Transverse colon (tissue), 4 donors: ENCODE measurements at places on chromosomes 3 and 15. TPM values are rescaled to one million over a fixed set of nuclear protein-coding genes. Genes with fewer than 3 reads are reported as not detected.

- H3K27ac ChIP-seq, result no peak overlapping the region
- no peak overlapping the region for H3K4me3 ChIP-seq
- no peaks in the 10 kb centered on the region for H3K36me3 ChIP-seq
- H3K4me1 ChIP-seq, result no peaks in the 10 kb centered on the region
- no peak for DNase-seq
Measured at GRCh38 chr15:77714555-77714954, 81.8 kb upstream of the LINGO1 start.

Gene RETNLB
- total RNA-seq, result 62.7 TPM

GRCh38 chr3:15295506-15295905 lies 36.9 kb downstream of the SH3BP5 start:
- H3K27me3 ChIP-seq, result no peaks in the 10 kb centered on the region
- no peak for DNase-seq
- no peaks in the 10 kb centered on the region for H3K36me3 ChIP-seq
- peak overlapping the region; percentile 77 for H3K27ac ChIP-seq
- peaks cover 4% of the 10 kb centered on the region for H3K4me1 ChIP-seq

Gene PPIP5K1
- 273 TPM for total RNA-seq

Gene RAB7A
- 121 TPM for total RNA-seq

DNA sequence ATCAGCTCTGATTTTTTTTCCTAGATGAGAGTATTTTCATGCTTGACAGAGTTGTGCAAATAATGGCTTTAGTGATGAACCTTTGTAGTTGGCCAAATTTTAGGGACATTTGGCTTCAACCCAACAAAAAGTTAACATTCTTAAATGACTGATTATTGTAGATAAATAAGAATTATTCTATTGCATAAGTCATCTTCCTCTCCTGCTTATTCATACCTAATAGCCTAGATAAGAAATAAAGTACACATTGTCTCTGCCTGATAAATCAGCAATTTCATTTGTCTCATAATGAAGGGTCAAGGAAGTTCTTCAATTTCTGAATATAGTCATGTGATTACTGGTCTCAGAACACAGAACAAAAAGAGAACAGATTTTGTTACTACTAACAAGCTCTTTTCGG lies 428.9 kb upstream of the IL12A start:
- no peaks in the 10 kb centered on the region for H3K27me3 ChIP-seq
- DNase-seq, result no peak
- no peak overlapping the region for H3K4me3 ChIP-seq
- H3K27ac ChIP-seq, result no peak overlapping the region

- no peak overlapping the region for H3K27ac ChIP-seq
- H3K4me1 ChIP-seq, result no peaks in the 10 kb centered on the region
- no peaks in the 10 kb centered on the region for H3K36me3 ChIP-seq
- no peak for DNase-seq
- H3K27me3 ChIP-seq, result no peaks in the 10 kb centered on the region
- H3K4me3 ChIP-seq, result no peak overlapping the region
Measured at GRCh38 chr3:72537448-72537847, 310.8 kb downstream of the SHQ1 start.

- H3K36me3 ChIP-seq, result no peaks in the 10 kb centered on the region
- no peak overlapping the region for H3K27ac ChIP-seq
- H3K4me3 ChIP-seq, result no peak overlapping the region
- no peaks in the 10 kb centered on the region for H3K27me3 ChIP-seq
- peaks cover 51% of the 10 kb centered on the region for H3K4me1 ChIP-seq
Measured at GRCh38 chr15:59369597-59369996, 3.1 kb downstream of the MYO1E start.

- no peak overlapping the region for H3K4me3 ChIP-seq
- H3K36me3 ChIP-seq, result no peaks in the 10 kb centered on the region
- peaks cover 57% of the 10 kb centered on the region for H3K4me1 ChIP-seq
- peak; percentile 52 for DNase-seq
- no peak overlapping the region for H3K27ac ChIP-seq
Measured at GRCh38 chr15:73691396-73691795, 7.2 kb downstream of the CD276 start.

Gene EAF1
- total RNA-seq, result 21.8 TPM

- no peaks in the 10 kb centered on the region for H3K4me1 ChIP-seq
- no peak for DNase-seq
Measured at GRCh38 chr3:21256932-21257331, 494.1 kb downstream of the ZNF385D start.

Gene MESP2
- total RNA-seq, result not detected

DNA sequence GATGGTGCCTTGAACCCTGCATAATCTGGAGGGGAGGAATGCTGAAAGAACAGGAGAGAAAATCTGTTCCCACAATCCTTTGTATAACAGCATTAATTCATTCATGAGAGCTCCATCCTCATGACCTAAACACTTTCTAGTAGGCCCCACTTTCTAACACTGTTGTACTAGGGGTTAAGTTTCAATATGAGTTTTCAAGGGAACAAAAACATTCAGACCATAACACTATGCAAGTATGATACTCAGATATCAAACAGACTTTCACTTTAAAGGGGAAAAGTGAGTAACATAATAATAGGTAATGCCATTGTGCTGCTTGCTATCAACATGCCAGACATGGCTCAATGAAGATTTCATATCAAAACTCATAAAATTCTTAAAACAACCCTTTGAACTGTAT lies 32.4 kb upstream of the PLSCR2 start:
- no peaks in the 10 kb centered on the region for H3K36me3 ChIP-seq
- no peaks in the 10 kb centered on the region for H3K27me3 ChIP-seq
- H3K27ac ChIP-seq, result no peak overlapping the region
- peaks cover 55% of the 10 kb centered on the region for H3K4me1 ChIP-seq
- DNase-seq, result no peak

DNA sequence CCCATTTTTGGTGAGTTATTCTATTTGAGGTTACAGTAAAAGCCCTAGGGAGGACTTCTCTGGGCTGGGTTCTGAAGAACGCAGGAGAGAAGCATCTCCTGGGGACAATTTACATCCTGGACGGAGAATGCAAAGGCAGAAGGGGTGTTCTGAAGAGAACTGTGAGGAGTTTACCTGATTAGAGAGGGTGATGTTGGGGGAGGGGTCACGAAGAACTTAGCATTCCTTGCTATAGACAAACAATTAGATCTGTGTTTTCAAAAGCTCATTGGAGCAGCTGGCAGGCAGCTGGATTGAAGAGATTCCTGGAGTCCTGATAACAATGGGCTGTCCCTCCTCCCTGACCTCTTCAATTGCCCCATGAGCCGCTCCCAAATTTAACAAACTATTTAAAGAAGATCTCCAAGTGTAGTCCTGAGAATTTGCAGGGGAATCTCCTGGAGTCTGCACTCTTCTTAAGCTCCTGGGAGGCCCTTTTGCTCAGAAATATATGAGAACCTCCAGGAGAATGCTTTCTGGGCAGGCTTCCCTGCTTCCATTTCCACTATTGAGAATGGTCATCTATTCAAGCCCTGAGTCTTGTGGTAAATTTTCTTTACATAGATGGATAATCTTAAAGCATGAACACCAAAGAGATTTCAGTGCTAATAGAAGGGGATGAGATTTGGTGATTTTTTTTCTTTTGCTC lies 55.3 kb downstream of the ARHGAP31 start:
- peaks cover 21% of the 10 kb centered on the region for H3K4me1 ChIP-seq
- peak overlapping the region; percentile 21 for H3K27ac ChIP-seq
- H3K27me3 ChIP-seq, result no peaks in the 10 kb centered on the region
- H3K4me3 ChIP-seq, result no peak overlapping the region

GRCh38 chr3:141052201-141053069 lies 1.3 kb downstream of the SPSB4 start:
- H3K4me3 ChIP-seq, result no peak overlapping the region
- peaks cover 62% of the 10 kb centered on the region for H3K27me3 ChIP-seq
- DNase-seq, result no peak
- no peak overlapping the region for H3K27ac ChIP-seq

GRCh38 chr15:25812845-25813244 lies 50.3 kb downstream of the ATP10A start:
- no peak overlapping the region for H3K4me3 ChIP-seq
- no peaks in the 10 kb centered on the region for H3K36me3 ChIP-seq
- DNase-seq, result no peak
- no peak overlapping the region for H3K27ac ChIP-seq

GRCh38 chr15:31483053-31483985 lies 156.7 kb downstream of the KLF13 start:
- DNase-seq, result no peak
- peaks cover 25% of the 10 kb centered on the region for H3K27me3 ChIP-seq
- no peaks in the 10 kb centered on the region for H3K36me3 ChIP-seq
- H3K4me3 ChIP-seq, result peak overlapping the region; percentile 38
- H3K4me1 ChIP-seq, result peaks cover 2% of the 10 kb centered on the region
- no peak overlapping the region for H3K27ac ChIP-seq
